ENCODE measurements at places on chromosomes 4 and X.

GRCh38 chr4:95124906-95125504 is 367.2 kb downstream of the BMPR1B start:
- no peak for DNase-seq

DNA sequence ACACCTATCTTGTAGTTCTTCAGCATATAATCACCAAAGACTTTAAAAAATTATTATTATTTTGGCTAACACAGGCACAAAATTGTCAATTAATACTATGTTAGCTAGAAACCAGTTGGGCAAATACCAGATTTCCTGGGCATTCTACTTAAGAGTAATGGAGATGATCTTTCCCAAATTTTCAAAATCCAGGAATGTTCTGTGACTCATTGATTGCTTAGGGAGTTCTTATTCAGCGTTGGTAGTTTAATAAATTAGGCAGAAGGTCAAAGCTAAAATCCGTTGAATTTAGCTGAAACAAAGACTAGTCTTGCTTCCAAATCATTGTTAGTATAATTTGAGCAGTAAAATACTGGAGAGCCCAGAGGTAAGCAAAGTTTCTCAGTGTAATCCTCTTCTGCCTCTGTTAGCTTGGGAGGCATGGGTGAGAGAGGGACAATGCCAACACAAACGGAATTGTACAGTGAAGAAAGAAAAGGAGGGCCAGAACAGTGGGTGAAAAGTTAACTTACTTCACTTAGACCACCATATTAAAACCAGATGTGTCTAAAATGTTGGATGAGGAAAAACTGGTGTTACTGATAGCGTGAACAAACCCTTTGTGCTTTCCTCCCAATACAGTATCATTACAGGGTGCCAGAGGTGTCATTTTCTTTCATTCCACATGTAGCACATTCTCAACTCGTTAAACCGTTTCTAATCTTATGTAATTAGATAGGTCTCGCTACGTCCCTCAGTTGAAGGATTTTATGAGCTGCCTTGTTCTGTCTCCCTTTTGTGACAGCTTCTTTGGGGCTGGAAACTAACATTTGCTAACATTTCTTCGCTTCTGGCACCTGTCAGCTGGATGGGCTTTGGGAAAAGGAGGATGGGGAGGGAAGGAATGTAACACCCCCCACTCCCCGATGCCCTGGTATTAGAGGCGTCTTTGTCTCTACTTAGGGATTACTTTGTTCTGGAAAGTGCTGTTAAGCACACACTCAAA is 87.4 kb upstream of the CITED1 start:
- DNase-seq = no peak

DNA sequence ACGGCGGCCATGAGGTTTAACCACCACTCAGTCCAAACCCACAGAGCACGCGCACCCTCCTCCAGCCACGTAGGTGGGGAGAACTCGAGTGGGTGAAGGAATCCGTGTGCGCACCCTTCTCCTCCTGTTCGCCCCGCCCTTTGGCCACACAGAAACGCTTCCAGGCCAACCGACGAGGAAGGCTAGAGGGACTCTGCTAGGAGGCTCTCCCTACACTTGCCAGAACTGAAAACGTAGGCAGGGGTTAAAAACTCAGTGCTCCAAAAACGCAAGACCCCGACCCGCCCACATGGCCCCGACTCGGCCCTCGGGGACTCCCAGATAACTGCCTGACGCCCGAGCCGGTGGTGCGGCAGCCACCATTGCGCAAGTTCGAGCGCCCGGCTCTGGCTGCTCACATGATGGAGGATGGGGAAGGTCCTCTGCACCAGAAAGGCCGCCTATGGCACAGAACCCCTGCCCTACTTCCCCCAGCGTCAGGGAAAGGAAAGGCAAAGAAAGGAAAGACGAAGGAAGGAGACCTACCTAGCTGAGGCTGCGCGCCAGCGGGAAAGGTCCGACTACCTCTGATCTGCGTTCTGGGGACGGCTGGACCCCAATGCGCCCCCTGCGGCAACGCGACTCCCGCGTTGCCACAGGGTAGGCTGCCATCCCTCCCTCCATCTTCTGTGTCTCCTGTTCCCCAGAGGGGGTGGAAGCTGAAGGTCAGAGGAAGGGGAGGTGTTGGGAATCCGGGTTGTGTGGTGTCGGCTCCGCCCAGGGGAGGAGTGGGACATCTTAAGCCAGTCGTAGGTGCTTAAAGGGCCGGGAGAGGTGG is 201.9 kb upstream of the AGTR2 start:
- no peak for DNase-seq

DNA sequence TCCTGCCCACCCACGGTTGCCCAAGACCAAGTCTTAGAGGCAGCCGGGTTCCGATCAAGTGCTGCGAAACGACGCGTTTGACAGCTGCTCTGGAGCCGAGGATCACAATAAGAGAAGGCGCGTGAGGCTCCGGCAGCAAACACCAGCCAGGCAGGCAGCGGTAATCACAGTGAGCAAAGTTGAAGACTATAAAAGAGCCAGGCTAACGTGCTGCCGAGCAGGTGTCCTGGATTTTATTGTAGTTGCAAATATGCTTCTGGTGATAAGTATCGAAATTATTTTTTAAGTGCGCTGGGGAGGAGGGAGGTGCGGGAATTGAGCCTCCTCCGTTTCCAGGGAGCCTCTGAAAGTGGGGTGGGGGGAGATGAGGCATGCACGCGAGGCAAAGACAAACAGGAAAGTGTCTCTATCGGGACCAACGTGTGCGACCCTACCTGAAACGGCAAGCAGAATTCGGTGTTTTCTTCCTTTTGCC is 590 bp downstream of the GABRA2 start:
- no peak for DNase-seq

DNA sequence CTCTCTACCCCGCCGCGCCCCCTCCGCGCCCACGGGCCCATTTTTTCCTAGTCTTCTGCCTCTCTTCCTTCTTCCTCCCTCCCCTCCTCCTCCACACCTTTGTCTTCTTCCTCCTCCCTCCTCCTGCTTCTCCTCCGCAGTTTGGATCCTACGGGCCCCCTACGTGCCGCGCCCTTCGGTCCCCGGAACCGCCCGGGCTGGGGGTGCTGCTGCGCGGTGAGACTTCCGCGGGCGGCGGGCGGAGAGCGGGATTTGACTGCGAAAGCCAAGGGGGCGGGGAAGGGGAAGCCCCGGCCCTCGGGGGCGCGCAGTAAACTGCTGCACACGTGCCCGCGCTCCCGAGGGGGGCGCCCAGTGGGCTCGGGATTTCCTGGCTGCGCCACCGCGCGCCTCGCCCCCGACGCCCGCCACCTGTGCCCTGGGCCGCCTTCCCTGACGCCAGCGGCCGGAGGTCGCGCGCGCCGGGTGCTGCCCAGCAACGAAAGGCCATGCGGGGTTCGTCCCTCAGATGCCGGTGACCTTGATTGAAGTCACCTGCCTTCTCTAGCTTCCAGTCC is 3.3 kb upstream of the NKX3-2 start:
- DNase-seq = no peak

DNA sequence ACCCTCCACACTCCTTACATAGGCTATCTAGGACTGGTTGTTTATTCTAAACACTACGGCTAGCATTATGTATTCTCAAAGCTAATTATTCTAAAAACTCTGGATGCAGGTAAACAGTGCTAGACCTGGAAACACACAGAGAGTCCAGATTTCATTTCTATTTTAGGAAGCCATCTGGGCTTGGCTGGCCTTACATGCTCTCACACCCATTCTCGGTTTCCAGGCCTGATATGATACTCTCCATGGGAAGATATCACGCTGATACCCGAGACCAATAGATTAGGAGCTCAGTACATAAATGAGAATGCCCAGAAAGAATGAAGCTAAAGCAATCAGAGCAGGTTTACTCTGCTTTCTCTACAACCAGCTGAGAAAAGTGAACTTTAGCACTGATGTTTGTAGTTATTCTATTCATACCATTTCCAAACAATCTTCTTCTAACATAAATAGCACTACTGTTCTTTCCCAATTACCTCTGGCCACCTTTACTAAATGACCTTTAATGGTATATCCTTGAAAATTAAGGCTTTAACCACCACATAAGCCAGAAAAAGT is 973.3 kb downstream of the PCDH18 start:
- DNase-seq = no peak

DNA sequence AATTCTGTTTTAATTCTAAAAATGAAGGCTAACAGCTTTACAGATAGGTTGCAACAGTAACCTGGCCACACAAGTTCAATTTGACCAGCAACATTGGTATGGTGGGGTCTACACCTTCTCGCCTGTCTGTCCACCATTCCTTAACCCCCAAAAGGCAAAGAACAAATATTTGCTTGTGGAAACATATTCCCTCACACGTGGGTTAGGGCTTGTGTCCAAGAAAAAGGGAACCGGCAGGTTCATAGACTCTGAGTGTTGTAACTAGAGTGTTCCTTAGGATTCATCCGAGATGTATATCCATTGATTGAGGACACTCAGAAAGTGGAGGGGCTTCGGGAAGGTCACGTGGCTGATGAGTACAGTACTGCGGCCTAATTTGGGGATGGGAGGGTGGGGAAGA is 54.1 kb downstream of the C4orf51 start:
- no peak for DNase-seq

GRCh38 chr4:137994853-137995252 is 247.3 kb downstream of the SLC7A11 start:
- no peak for DNase-seq

GRCh38 chr4:992297-993110 is 700 bp downstream of the SLC26A1 start:
- DNase-seq = no peak

GRCh38 chr4:102825261-102826091 is 1.9 kb downstream of the UBE2D3 start:
- DNase-seq = no peak

- DNase-seq = no peak
Observed at GRCh38 chrX:24124244-24124799, 25.2 kb upstream of the ZFX start.

- no peak for DNase-seq
Observed at GRCh38 chr4:114282937-114283336, 303.5 kb upstream of the ARSJ start.

DNA sequence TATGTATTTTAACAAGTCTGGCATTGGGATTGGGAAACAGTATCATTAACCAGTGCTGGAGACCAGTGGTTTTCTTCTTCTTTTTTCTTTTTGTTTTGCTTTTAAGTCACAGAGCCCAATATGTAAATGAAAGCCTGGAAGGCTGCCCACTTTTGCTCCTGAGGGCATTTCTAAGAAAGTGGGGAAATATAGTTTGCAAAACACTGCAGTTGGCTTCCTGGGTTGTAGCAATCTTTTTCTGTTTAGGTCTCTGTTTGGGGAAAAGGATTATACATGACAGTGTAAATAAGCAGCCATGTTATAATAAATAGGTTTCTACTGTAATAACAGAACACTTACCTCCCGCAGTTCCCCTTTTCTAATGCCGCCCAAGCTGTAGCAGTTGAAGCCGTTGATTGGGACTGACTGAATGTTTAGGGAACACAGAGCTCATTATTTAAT is 105.5 kb downstream of the TMEM164 start:
- DNase-seq = no peak

DNA sequence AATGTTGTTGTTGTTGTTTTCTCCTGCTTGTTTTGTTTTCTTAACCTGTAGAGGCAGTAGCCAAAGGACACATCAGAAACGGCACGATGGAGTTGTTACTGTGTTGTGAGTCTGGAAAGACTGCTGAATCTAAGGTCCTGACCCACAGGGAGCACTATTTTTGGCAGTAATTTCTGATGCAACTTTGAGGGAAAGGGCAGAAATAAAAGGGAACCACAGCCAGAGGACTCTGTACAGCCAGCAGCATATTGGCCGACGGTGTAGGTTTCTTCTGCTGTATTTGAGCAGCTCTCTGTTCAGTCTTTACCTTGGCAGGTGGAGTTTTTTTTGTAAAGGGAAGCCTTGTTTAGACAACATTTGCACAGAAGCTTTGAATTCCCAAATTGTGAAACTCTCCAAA is 203.0 kb upstream of the GPR101 start:
- no peak for DNase-seq

GRCh38 chr4:88320224-88320779 is 35.9 kb upstream of the PPM1K start:
- no peak for DNase-seq

- DNase-seq = no peak
Observed at GRCh38 chr4:4860600-4861389, 1.3 kb downstream of the MSX1 start.

GRCh38 chr4:107058828-107059227 is 22.7 kb upstream of the DKK2 start:
- no peak for DNase-seq

DNA sequence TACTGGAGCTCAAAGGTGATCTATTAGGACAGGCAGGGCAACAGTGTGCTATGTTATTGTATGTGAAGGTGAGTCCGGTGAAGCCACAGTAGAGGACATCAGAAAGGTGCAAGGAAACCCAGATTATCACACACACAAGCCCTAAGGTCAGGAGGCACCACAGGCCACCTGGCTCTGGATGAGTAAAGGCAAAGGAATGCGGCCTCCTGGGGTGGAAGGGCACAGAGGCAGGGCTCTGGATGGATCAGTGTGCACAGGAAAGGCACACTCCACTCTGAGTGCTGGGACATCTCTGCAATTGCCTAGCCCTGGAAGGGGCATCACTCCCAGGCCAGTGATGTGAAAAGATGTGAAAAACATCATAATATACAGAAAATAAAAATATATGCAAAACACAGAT is 683.5 kb downstream of the TRIML1 start:
- DNase-seq = no peak

DNA sequence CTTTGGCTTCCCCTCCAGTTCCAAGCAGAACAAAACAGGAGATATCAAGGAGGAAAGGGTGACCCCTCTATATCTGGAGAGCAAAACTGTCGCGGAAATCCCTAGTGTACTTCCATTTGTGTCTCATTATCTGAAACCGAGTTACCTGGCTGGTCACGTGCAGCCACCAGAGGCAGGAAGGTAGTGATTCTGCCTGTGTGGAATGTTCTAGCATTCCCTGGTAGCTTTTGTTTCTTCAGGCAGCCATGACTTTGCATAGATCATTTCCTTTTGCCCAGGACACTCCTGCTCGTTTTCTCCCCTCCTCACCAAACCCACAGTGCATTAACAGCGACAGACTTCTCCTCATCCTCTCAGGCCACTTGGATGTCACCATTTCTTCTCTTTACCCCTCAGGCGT is 107.9 kb downstream of the PTTG2 start:
- DNase-seq = no peak

DNA sequence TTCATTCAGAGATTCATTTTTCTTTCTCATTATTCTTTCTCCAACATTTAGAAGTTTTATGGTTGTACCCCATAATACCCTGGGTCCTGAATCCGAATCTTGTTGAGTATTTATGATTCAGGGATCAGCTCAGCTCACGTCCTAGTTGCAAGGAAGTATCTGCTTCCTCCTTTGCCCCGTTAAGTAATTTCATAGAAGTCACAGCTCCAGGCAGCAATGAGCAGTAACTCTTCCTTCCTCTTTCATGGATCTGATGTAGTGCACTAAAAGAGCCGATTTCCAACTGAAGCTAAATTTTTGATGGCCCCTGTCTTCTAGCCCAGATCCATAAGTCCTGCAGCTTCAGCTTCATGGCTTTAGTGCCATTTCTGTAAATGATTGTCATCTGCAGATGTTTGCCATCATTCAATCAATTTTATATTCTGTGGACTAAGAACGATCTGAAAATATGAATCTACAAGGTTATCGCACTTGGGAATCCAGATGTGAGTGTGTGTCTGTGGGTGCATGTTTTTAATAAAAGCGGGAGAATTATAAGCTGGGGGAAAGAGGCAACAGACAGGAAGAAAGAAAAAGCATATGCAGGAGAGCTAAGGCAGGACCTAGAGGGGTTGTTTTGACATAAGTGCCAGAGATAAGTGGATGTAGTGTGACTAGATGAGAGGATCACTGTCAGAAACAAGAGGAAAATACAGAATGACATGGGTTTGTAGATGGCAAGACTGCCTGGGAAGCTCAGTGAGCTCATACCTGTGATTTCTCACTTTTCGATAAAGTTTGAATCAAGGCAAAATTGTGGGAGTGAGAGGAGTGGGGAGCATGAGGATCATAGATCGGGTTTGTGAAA is 17.5 kb downstream of the VEGFD start:
- DNase-seq = no peak

All from amygdala (tissue), 56 donors.